Right cardiac atrium (tissue), 5 donors: ENCODE measurements at places on chromosomes 16 and 17. TPM values are rescaled to one million over a fixed set of nuclear protein-coding genes. Genes with fewer than 3 reads are reported as not detected.
A peak's percentile ranks its signal among the peaks of the same experiment; 100 is the strongest.

DNA sequence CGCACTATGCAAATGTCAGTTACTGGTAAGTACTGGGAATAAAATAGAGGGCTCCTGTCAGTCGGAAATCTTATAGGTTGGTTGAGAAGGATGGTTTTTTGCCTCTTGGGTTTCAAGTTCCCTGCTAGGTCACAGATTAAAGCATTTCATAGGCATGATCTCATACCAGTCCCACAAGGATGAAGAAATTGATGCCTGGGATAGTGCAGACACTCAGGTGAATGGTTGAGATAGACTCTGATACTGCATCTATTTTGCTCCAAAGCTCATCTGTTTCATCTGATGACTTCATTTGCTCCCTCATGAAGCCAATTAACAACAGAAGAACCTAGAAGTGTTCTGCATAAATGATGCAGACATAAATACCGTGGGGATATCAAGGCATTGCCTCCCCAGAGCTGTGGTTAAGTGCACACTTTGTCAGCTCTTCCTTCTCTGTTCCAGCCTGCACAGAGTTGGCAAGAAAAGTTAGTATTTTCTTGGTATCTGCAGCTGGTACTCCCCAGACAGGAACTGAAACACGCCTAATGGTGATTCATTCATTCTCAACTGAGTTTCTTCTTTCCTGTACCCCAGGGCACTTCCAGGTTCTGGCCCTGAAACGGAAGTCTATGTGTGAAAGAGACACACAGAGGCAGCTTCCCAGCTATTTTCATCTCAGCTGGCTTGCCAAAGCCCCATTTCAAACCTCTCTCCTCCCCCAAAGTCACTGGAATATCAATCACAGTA lies 418.3 kb upstream of the SALL1 start:
- DNase-seq = no peak

- no peak for DNase-seq
Measured at GRCh38 chr17:58325976-58326468, 2.6 kb downstream of the TSPOAP1 start.

GRCh38 chr17:78933025-78933958 lies 8.1 kb upstream of the TIMP2 start:
- DNase-seq = peak; percentile 67

GRCh38 chr16:73054125-73054484 lies 6.2 kb upstream of the ZFHX3 start:
- DNase-seq = peak; percentile 71

Gene LITAFD
- not detected for total RNA-seq

DNA sequence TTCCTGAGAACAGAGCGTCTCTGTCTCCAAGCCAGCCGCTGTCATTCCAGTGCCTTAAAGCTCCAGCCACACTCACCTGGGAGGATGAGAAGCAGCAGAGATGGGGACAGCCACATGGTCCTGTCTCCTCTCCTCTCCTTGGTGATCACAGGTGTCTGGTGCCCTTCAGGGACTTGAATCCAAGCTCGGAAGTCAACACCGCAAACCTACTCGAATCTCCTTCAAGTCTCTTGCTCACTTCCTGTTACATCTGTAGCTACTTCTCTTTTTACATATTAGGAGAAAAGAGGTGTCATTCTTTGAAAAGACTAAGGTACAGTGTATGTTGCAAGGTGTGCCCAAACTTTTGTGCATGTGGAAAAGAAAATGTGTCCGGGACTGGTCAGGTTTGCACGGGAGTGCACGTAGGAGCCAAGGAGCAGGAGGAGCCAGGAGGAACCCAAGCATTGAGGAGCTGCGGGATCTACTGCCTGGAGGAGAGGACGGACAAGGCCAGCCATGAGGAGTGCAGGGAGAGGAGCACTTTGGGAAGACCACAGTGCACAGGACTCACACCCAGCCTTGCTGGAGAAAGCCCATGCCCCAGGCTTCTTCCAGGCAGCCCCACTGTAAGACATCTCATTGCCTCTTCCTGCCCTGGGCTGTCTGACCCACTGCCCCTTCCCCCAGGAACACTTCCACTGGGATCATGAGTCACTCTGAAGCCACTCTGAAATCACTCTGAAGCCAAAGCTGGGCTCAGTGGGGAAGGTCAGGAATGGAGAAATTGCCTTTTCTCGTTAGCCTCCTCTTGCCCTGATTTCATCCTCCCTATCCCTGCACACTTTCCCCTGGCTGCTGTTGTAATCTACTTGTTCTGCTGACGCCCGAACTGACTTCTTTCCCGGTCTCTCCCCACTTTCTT lies at the start of gene CD300LD:
Gene CD300LD, minus strand, starts transcription at position 197 of the 904 bp plus-strand sequence. Its CDS starts 81 bp downstream, at position 116.
- DNase-seq = no peak

GRCh38 chr17:28916302-28916934 lies 13.5 kb upstream of the DHRS13 start:
- DNase-seq = no peak

Gene TUBG2
- 11.6 TPM for total RNA-seq

Gene C1QTNF8
- 0.23 TPM for total RNA-seq

DNA sequence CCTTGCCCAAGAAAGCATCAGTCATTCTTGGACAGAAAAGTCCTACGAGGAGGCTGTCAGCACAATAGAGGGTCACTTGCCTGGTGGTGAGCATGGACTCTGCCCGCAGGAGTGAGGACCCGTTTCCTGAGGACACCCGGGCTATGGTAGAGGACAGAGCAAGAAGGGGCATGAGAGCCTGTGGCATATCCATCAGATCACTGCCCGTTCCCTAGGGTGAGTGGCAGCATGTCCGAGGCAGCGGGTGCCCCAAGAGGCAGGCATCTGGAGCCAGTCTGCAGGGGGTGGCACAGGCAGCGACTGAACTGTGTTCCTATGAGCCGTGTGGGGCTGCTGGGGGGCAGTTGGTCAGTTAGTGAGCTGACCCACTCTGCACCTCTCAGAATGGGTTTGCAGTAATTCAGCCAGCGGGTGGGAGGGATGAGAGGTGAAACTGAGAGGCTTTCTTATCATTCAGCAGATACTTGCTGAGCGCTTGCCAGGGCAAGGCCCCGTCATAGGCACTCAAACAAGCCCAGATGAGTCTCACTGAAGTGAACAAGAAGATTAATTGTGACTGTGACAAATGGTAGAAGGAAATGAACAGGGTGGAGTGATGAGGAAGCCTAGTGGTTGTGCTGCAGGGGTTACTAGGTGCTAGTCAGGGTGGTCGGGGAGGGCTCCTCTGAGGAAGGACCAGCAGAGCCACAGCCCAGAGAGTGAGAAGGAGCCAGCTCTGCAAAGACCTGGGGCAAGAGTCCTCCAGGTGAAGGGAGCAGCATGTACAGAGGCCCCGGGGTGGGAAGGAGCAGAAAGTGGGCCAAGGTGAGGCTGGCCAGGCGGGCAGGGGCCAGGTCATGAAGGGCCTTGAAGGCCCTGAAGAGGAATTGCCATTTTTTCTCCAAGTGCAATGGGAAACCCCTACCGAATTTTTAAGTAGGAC lies 87.9 kb downstream of the CLEC16A start:
- peak; percentile 58 for DNase-seq

- DNase-seq = no peak
Measured at GRCh38 chr16:84275585-84276151, 19.0 kb upstream of the WFDC1 start.

Gene CD300H
- total RNA-seq = not detected

Gene GPRC5B
- 82.4 TPM for total RNA-seq

- DNase-seq = no peak
Measured at GRCh38 chr17:12680407-12680897, 14.8 kb downstream of the MYOCD start.

Gene GUCY2D
- 0.85 TPM for total RNA-seq

- DNase-seq = no peak
Measured at GRCh38 chr17:1592751-1593629, 30.4 kb upstream of the PITPNA start.

Gene ZNF263
- 13.2 TPM for total RNA-seq

DNA sequence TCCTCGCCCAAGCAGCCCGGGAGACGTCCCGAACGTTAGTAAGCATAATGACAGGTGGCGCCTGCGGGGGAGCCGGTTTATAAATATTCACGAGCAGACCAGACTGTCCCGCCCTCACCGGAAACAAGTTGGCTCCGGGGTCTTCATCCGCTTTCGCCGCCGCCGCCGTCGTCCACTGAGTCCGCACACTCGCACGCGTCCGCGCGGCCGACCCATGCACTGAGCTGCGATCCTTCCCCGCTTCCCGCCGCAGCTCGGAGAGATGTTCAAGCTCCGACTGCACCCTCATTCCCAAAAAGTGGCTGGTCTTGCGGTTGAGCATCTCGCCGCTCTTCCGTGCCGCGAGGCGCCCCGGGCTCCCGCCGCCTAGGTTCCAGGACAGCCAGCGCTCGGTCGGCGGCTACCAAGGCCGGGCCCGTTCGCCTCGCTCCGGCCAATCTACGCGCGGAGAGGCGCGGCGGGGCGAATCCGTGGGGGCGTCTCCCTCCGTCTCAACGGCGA lies 385 bp downstream of the CFAP119 start:
- DNase-seq = no peak

Gene ABCA6
- total RNA-seq = 21.2 TPM

Gene SEPTIN1
- 3.5 TPM for total RNA-seq

GRCh38 chr16:88464447-88465318 lies 11.6 kb downstream of the ZFPM1 start:
- DNase-seq = peak; percentile 79

- no peak for DNase-seq
Measured at GRCh38 chr17:42918902-42919521, 18.4 kb downstream of the G6PC1 start.

GRCh38 chr17:10046786-10047785 lies 142.0 kb upstream of the RCVRN start:
- DNase-seq = no peak

Gene OTOP3
- not detected for total RNA-seq
